ENCODE measurements at places on chromosomes 4 and X. TPM values are rescaled to one million over a fixed set of nuclear protein-coding genes. Genes with fewer than 3 reads are reported as not detected.

DNA sequence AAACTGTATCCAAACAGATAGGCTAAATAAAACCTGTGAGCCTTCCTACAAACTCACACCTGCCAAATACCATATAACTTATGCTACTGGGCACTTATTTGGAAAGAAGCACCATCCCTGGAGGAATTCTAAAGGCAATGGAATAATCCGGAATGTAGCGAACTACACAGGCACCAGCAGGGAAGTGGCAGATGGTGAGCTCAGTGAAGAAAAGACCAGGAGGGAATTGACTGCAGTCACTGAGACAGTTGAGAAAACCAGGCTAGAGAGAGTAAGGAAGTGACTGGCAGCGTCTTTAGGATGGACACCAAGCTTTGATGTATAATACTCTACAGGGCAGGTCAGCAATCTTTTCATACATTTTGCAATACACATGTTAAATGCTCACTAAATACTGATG lies 16.3 kb downstream of the NDNF start:
- H3K27me3 ChIP-seq: no peaks in the 10 kb centered on the region
- no peaks in the 10 kb centered on the region for H3K36me3 ChIP-seq
- no peak overlapping the region for H3K27ac ChIP-seq
- no peak overlapping the region for H3K4me3 ChIP-seq
- no peaks in the 10 kb centered on the region for H3K4me1 ChIP-seq

DNA sequence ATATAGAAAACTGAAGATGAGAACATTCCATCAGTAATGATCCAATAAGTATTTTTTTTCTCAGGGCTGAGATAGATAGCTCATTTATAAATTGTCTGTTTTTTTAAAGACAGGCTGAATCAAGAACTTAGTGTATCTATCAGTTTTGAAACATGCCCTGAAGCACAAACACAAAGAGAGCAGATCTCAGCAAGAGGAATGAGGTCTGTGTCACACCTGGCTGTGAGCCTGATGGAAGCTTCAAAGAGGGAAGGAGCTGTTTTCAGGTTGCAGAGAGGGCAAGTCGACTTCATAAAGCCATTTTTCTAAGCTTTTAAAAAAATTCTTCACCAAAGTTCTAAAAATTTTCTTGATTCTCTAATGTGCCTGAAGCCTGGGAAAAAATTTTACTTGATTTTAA lies 434.9 kb downstream of the PDGFC start:
- H3K27me3 ChIP-seq: no peaks in the 10 kb centered on the region
- no peaks in the 10 kb centered on the region for H3K4me1 ChIP-seq
- no peak overlapping the region for H3K27ac ChIP-seq
- no peak for DNase-seq

IQCM gene
- not detected for total RNA-seq

DNA sequence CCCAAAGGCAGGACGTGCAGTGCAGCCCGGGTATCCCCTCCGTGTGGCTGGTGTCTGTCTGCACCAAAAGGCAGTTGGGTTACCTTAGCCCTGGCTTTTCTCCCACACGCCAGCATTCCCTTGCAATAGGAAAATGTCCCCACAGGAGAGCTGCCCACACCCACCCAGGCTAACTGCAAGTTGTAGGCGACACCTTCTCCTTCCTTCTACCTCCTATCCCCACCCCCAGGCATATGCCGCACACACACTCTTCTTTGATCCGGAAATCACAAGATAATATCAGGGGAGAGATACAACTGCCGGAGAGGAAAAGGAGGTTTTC lies 444 bp upstream of the APBB2 start:
- H3K27me3 ChIP-seq: no peaks in the 10 kb centered on the region
- peak overlapping the region; percentile 38 for H3K4me3 ChIP-seq
- peaks cover 3% of the 10 kb centered on the region for H3K4me1 ChIP-seq
- H3K27ac ChIP-seq: no peak overlapping the region
- no peaks in the 10 kb centered on the region for H3K36me3 ChIP-seq

- no peak within 1 kb of the TSS for H3K27ac ChIP-seq
- DNase-seq: no peak
- H3K4me3 ChIP-seq: peak within 1 kb of the TSS; percentile 34
- peaks cover 18% of the 10 kb centered on the region for H3K4me1 ChIP-seq
- H3K36me3 ChIP-seq: no peaks in the 10 kb centered on the region
Measured at GRCh38 chr4:112516066-112516470, at the start of gene NEUROG2. Gene NEUROG2, minus strand, starts transcription at chr4:112516180. Its CDS starts 705 bp downstream, at chr4:112515475.

GRCh38 chrX:137545711-137546651 lies 19.9 kb upstream of the ZIC3 start:
- no peak for DNase-seq
- no peaks in the 10 kb centered on the region for H3K36me3 ChIP-seq
- no peak overlapping the region for H3K27ac ChIP-seq
